Omental fat pad (tissue), 4 donors: ENCODE measurements at places on chromosomes 2 and 18. TPM values are rescaled to one million over a fixed set of nuclear protein-coding genes. Genes with fewer than 3 reads are reported as not detected.

The DTNB gene
- total RNA-seq = 8.5 TPM

The LYG2 gene
- total RNA-seq = not detected

The TRIM54 gene
- not detected for total RNA-seq

The RUFY4 gene
- 0.95 TPM for total RNA-seq

The IL1R1 gene
- 260 TPM for total RNA-seq

The PCBP1 gene
- 200 TPM for total RNA-seq

The FZD7 gene
- 9.3 TPM for total RNA-seq

The GKN1 gene
- total RNA-seq = not detected

The NAT8 gene
- total RNA-seq = not detected

The TRABD2A gene
- total RNA-seq = 7.3 TPM

The COBLL1 gene
- total RNA-seq = 114 TPM

The TSPYL6 gene
- total RNA-seq = not detected

The FOXI3 gene
- total RNA-seq = not detected

The OR6B2 gene
- not detected for total RNA-seq

The ALPG gene
- not detected for total RNA-seq

The SLC4A5 gene
- 1.3 TPM for total RNA-seq

The CNGA3 gene
- not detected for total RNA-seq

The UGT1A5 gene
- total RNA-seq = not detected

The TLX2 gene
- total RNA-seq = not detected
